ENCODE measurements at places on chromosomes 1 and 21. TPM values are rescaled to one million over a fixed set of nuclear protein-coding genes. Genes with fewer than 3 reads are reported as not detected.
A peak's percentile ranks its signal among the peaks of the same experiment; 100 is the strongest.

DNA sequence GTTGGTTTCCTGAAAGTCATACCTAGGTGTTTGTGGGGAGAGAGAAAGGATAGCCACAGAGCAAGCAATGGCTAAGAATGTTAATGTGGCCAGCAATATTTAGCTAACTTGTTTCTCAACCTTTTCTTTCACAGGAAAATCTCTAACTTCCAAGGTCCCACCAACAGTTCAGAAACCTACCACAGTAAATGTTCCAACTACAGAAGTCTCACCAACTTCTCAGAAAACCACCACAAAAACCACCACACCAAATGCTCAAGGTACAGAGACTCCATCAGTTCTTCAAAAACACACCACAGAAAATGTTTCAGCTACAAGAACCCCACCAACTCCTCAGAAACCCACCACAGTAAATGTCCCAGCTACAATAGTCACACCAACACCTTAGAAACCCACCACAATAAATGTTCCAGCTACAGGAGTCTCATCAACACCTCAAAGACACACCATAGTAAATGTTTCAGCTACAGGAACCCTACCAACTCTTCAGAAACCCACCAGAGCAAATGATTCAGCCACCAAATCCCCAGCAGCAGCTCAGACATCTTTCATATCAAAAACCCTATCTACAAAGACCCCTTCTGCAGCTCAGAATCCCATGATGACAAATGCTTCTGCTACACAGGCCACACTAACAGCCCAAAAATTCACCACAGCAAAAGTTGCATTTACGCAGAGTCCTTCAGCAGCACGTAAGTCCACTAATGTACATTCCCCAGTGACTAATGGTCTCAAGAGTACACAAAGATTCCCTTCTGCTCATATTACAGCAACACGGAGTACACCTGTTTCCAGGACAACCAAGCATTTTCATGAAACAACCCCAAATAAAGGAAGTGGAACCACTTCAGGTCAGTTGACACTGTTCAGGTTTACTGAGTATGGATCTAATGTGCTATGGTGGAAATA, 15.3 kb downstream of the CD55 start:
- no peak for DNase-seq

DNA sequence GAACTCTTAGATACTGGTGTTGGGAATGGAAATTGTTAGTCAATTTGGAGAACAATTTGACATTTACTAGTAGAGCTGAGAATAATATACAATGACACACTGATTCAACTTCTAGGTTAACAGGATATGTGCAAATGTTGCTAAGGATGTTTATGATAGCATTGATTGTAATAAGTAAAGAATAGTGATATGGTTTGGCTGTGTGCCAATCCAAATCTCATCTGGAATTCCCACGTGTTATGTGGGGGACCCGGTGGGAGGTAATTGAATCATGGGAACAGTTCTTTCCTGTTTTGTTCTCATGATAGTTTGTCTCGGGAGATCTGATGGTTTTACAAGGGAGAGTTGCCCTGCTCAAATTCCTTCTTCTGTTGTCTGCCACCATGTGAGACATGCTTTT, 302.4 kb upstream of the TMPRSS15 start:
- no peak for DNase-seq

DNA sequence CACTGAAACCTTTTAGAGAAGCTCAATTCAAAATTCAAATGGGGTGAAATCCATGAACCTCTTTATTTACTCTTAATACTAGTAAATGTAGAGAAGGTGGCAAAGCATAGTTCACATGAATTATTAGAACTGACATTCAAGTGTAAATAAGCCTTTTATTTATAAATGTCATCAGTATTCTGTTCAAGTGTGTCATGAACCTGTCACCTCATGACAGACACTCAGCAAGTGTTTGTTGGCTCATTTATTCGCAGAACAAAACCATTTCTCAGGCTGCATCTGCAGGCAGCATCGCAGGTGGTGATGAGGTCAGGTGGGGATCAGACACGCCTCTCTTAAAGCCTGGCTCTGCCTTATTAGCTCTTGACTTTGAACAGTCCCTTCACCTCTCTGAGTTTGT, 116.6 kb downstream of the SETD4 start:
- DNase-seq = no peak

GRCh38 chr1:74673351-74674111, at the start of gene ERICH3:
TSS of gene ERICH3 (minus strand) at chr1:74673792. CDS start at chr1:74673519, 273 bp downstream.
- DNase-seq = no peak

DNA sequence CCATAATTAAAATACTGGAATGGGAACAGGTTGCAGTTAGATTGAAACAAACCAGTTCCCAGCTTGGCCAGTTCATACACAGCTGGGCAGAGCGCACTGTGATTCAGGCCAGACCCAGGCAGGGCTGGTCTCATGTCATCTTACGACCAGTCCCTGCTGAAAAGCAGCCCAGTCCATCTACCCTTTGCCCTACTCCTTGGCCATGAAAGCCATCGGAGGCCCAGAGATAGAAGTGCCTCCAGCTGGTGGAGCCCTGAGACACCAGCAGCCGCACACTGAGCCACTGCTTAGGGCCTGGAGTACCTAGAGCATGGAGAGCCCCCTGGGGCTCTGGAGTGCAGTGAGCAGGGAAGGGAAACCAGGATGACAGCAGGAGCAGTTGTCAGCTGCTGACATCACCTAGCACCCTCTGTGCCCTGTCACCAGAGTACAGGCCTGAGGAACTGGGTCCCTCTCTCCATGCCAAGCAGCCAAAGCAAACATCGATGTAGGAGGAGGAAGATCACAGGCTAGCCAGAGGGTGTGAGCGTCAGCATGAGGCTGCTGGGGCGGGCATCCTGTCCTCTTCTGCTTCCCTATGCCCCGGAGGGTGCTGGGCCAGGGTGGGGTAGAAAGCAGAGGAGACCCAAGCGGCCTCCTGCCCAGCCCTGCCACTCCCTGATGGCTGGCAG, 34.2 kb upstream of the TMEM125 start:
- no peak for DNase-seq

- DNase-seq = no peak
Measured at GRCh38 chr1:236716160-236716559, 29.9 kb downstream of the ACTN2 start.

DNA sequence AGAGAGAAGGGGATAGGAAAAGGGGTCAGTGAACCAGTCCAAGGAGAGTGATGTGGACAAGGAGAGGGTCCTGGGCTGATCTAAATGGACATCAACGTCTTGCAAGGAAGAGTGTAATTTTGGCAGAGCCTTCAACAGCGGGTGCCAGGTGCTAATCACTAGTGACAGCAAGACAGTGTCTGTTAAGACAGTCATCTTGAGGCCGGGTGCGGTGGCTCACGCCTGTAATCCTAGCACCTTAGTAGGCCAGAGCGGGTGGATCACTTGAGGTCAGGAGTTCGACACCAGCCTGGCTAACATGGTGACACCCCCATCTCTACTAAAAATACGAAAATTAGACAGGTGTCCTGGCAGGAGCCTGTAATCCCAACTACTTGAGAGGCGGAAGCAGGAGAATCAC, 12.2 kb upstream of the PADI6 start:
- no peak for DNase-seq

DNA sequence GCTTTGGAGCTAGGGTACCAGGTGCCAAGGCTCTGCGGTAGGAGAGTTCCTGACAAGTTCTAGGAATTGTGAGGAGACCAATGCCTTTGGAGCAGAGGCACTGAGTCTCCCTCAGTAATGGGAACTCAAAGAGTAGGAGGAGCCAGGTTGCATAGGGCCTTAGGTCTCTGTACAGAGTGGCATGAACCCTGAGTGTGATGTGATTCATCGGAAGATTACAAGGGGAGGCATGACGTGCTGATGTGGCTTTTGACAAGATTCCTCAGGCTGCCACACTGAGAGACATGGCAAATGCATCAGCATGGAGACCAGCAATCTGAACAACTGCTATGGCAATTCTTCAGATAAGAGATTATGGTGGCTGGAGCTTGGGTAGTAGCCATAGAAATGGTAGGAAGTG, 94.6 kb upstream of the SLC44A3 start:
- no peak for DNase-seq

DNA sequence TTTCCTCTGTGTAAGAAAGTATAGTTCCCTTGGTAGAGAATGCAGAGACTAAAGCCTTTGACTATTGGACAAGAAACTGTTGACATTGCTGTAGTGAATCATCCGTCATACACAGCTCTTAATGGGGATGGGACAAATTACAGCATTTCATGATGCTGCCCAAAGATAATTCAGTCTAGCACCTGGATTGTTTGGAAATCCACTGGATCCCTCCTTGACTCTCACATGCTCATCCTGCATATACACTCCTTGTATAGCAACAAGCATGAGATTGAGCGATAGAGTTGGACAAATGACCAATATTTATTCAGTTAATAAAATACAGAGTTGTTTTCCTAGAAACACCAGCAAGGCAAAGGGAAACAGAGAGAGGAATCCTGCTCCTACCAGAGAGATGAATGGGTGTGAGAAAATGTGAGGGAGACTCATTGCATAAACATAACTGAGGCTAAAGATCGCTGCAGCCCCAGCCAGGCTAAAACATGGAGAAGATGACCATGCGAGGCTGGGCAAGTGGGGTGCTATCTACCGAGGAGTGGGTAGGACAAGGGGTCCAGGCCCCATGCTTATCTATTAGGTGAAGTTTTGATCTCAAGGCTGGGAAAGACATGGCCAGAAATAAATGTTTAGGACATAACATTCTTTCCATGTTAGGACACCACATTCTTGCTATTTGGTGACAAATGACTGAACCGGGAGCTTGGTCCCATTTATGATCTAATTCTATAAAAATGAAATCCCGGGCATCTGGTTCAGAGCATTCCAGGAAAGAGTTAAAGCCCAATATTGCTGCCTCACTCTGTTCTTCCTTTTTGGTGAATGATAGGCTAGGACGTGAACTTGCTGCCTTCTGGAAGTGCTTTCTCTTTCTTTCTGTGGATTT, 153.2 kb downstream of the TGFB2 start:
- no peak for DNase-seq

DNA sequence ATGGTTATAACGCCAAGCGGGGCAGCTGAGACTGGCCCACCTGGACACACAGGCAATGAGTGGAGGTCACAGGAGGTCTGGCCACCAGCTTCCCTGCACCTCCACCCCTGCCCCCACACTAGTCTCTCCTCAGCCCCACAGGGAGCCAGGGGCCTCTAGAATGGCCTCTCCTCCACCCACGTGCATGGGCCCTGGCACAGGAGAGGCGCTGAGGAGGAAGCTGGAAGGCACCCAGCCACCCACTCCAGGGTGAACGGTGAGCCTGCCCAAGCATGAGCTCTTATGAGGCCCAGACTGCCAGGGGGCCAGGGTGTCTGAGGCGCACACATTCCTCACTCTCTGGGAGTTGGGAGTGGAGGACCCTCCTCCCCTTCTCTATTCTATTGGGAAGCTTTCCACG, 22.2 kb downstream of the LRP8 start:
- DNase-seq = no peak

DNA sequence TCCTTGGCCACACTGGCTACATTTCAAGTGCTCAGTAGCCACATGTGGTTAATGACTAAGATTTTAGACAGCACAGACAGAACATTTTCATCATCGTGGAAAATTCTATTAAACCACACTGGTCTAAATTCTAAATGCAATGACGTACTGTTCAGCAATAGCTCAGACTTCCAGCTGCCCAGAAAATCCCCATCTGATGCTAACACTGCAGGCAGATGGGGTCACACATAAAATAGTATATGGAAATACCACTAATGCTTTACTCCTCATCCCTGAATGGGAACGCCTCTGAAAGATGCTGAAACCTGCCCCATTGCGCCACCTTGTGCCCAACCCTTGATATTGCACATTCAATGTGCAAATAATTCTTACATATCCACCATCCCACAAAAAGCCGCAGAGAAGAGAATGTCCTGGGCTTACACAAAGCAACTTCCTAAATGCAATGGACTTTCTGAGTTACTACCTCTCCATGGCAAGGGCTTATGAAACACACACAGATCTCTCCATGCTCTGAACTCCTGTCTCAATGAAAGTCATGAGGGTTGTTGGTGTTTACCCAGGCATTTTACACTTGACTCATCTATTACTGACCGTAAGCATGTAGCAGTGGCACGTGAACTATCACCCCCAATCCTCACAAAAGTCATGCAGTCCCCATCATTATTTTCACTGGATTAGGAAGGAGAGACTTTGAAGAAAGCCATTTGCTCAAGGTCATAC, 20.3 kb upstream of the SLC5A9 start:
- peak; percentile 89 for DNase-seq

DNA sequence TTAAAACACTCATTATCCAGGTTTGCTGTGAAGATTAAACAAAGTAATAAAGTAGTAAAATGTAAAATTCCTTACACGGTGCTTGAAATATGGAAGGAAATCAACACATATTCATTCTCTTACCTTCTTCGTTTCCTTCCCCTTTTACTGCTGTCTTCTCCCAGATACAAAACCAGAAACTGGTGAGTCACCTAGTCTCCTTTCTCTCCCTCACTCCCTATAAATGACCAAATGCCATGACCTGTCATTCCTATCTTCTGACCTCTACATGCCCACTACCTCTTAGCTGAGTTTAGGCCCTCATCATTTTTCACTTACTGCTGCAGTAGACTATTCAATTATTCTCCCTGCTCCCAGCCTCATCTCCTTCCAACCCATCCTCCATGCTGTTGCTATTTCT, 4.3 kb upstream of the NR1I3 start:
- DNase-seq = no peak

DNA sequence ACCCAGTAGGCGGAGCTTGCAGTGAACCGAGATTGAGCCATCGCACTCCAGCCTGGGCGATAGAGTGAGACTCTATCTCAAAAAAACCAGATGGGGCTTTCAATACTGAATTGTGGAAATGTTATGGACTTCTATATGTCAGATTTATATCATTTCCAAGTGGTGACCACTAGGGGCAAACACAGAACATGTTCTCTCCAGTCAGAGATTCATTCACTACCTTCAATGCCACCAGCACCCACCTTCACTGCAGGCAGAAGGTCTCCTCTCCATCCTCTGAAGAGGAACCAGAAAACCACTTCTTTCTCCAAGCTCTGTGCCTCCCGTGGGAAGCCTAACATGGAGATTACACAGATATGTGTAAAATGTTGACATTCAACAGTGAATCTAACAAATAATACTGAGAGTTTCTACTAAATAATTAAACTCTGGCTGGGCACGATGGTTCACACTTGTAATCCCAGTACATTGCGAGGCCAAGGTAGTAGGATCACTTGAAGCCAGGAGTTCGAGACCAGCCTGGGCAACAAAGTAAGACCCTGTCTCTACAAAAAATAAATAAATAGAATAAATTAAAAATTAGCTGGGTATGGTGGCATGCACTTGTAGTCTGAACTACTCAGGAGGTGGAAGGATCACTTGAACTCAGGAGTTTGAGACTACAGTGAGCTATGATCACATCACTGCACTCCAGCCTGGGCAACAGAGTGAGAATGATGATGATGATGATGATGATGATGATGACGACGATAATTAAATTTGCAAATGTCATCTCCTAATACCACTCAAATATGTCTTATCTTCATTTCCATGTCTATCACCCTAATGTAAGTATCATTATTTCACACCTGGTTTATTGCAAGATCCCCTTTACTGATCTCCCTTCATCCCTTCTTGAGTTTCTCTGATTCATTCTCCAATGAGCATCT, 151.1 kb downstream of the ZNF281 start:
- no peak for DNase-seq

- no peak for DNase-seq
Measured at GRCh38 chr21:28781602-28782276, 210.9 kb downstream of the LTN1 start.

ANKRD34A gene
- 2.3 TPM for total RNA-seq

BATF3 gene
- total RNA-seq = 20.1 TPM

SYPL2 gene
- total RNA-seq = 2.1 TPM

TRIM17 gene
- 1.9 TPM for total RNA-seq

SLAMF9 gene
- 0.38 TPM for total RNA-seq

PRAMEF17 gene
- total RNA-seq = not detected

CRYAA gene
- total RNA-seq = not detected

All from posterior vena cava (tissue), 2 donors.